T-helper 2 cell (primary cell): ENCODE measurements at places on chromosomes 3 and 15.

DNA sequence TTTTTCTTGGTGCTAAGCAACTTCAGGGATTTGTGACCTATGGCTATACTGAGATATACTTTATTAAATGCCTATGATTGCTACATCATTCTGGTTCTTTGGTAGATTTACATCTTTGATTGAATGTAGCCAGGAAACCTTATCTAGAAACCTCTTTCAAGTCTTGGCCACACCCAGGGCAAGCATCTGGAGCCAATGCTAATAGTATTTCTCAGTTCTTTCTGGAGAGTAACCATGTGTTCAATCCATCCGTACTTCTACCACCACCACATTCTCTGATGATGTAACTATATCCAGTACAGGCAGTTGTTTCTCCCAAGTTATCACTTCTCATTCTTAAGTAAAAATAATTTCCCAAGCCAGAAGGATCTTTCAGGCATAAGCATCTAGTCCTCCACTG is 69.0 kb downstream of the NME9 start:
- DNase-seq: no peak

- no peak for DNase-seq
These were observed 247.1 kb upstream of the LMCD1 start for GRCh38 chr3:8254489-8254888.

DNA sequence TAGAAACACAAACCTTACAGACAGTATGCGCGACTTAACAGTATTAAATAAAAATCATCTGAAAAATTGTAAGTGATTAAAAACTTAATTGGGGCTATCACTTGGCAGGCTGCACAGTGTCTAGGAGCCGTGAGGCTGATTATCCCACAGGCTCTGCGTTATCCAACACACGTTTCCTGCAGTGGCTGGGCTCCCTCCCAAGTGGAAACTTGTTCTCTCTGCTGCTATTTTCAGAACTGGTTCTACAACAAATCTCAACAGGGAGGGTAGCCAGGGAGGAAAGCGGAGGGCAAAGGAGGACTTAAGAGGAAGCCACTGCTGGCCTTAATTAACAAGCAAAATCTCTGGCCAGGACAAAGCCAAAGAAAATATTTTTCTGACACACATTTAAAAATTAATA is 555.2 kb downstream of the MAGI1 start:
- DNase-seq: no peak

GRCh38 chr15:89303986-89304385 is 30.6 kb downstream of the POLG start:
- no peak for DNase-seq

GRCh38 chr15:50576166-50576565 is 29.7 kb upstream of the USP50 start:
- no peak for DNase-seq

DNA sequence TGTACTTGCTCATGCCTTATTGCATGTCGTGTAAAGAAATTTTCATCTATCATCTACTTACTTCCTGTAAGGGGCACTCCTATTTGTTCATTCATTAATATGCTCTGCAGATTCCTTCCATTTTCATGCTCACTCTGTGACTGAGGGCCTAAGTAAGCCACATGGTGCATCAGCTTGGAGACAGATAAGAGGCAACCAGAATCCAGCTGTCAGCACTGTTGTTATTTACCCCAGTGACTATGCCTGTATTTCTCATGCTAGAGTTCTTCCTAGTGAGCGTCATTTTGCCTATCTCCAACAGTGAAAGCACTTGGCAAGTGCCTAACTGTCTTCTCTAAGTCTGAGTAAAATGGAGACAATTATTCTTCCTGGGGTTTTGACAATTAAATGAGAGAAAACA is 124.8 kb upstream of the ABI3BP start:
- DNase-seq: no peak

DNA sequence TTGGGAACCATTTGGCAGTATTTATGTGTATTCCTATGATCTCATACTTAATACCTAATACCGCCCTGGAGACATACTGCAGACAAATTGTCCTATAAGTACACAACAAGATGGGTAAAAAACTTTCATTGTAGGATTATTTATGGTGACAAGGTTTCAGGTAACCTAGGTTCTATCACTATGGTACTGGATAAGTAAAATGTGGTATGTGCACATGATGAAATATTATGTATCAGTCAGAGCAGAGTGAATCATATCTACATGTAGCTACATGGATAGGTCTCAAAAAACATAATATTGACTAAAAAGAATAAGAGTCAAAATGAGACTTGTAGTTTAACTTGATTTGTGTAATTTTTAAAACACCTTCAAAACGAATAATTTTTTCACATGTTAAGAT is 147.8 kb downstream of the LEKR1 start:
- DNase-seq: no peak
